ENCODE measurements at places on chromosomes 2 and 18.

DNA sequence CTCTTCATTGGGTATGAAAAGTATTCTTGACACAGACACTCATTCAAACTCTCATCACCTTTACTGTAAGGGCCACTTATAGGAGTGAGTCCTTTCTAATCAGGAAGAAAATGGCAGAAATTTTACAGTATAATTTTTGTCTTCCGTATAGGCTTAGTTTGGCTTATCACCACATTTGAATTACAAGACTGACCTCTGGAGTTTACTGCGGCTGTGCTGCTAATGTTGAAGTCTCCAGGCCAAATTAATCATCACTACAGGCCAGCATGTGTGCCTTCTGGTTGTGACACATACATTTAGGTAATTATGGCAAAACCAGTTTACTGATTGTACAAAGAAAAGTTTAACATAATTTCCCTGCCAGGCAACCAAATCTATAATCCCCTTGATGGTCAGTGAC is 753.6 kb upstream of the GCFC2 start:
- no peak for DNase-seq

GRCh38 chr2:68971591-68972231 is 2.7 kb upstream of the GKN1 start:
- no peak for DNase-seq

- no peak for DNase-seq
Observed at GRCh38 chr2:172373766-172374165, 53.6 kb upstream of the ITGA6 start.

- DNase-seq: no peak
Observed at GRCh38 chr2:12587228-12587627, 129.5 kb upstream of the TRIB2 start.

- no peak for DNase-seq
Observed at GRCh38 chr2:15242936-15243461, 318.1 kb downstream of the NBAS start.

- no peak for DNase-seq
Observed at GRCh38 chr2:120650022-120650644, 85.5 kb upstream of the GLI2 start.

DNA sequence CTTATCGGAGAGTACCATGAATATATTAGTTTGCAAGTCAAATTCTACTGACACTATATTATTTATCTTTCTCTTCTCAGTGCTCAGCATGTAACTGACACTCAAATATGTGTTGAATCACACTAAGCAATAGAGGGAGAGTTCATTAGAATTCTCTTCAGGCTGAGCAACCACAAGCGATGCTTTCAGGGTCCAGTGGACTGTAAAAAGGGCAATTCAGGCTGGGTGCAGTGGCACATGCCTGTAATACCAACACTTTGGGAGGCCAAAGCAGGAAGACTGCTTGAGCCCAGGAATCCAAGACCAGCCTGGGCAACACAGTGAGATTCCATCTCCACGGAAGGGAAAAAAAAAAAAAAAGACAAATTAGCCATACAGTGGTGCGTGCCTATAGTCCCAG is 16.3 kb downstream of the PDE6D start:
- DNase-seq: no peak

Measured in stimulated activated CD8-positive, alpha-beta memory T cell treated with anti-CD3 and anti-CD28 coated beads, Interleukin-7, amount 100 ng/mL, for 1 hour (primary cell).